ENCODE measurements at places on chromosomes 12 and 14.
A peak's percentile ranks its signal among the peaks of the same experiment; 100 is the strongest.

- DNase-seq: no peak
Measured at GRCh38 chr12:12502815-12503151, 59.9 kb downstream of the DUSP16 start.

DNA sequence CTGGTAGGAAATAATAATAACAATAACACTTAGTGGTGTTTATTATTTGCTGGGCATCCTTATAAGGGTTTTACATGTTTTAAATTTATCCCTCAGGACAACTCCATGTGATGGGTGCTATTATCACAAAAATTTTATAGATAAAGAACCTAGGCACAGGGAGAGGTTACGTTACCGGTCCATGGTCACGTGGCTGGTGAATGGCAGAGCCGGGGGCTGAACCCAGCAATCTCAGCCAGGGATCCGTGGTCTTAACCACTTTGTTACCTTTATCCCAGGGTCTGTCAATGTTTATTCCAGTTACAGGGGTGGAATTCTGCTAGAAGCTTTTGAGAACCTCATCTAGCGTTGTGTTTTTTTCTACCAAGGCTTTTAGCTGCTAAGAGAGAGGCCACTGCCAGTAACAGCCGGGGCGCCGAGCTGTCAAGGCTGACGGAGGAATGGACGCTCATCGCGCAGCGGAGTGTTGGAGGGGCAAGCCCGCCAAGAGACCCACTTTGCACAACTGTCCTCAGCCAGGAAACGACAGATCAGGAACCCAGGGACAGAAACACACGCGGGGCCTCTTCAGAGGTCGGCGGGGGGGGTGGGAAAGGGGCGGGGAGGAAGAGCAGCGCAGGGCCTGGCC is 418 bp downstream of the AMN1 start:
- DNase-seq: no peak

- DNase-seq: peak; percentile 92
Measured at GRCh38 chr14:49594347-49595091, 4.2 kb upstream of the LRR1 start.

- no peak for DNase-seq
Measured at GRCh38 chr14:22468830-22469229, 120.2 kb downstream of the DAD1 start.

DNA sequence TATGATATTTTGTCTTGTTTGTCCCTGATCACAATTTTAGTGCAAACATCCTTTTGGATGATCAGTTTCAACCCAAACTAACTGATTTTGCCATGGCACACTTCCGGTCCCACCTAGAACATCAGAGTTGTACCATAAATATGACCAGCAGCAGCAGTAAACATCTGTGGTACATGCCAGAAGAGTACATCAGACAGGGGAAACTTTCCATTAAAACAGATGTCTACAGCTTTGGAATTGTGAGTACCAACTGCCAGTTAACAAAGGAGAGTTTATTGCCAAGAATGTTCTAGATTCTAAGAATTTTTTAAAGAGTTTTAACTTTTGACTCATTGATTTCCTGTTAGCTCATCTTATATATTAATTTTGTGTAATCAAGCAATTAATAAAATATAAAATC is 55.4 kb downstream of the IRAK3 start:
- no peak for DNase-seq

- no peak for DNase-seq
Measured at GRCh38 chr12:48933664-48934311, 8.5 kb upstream of the FKBP11 start.

DNA sequence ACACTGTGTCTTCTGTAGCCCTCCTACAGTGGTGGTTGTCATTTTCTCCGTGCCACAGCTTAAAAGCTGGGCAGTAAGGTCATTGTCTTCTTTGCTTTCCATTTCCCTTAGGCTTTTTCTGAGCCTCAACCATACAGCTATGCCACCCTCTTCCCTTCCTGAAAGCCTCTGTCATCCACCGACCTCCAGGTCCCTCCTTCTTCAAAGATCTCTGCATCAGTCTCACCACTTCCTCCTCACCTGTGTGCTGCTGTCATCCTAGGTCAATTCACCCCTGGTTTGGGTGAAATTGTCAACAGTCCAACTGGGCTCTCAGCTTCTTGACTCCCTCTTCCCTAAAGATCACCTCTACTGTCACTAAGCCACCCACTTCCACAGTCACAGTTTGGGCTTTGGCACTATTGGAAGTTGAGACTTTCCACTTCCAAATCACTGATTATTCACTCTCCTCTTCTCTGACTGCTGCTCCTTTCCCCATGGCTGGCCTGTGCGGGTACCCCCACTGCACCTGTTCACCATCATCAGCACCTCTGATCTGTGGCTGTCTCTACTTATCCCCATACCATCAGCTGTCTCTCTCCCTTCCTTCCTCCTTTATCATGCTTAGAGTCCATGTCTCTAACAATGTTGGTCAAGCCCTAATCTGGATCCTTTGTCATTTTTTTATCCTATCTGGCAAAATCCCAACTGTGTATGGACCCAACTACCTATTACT is 15.5 kb upstream of the TSPAN9 start:
- DNase-seq: no peak

- DNase-seq: no peak
Measured at GRCh38 chr12:62895351-62895877, 39.5 kb downstream of the PPM1H start.

DNA sequence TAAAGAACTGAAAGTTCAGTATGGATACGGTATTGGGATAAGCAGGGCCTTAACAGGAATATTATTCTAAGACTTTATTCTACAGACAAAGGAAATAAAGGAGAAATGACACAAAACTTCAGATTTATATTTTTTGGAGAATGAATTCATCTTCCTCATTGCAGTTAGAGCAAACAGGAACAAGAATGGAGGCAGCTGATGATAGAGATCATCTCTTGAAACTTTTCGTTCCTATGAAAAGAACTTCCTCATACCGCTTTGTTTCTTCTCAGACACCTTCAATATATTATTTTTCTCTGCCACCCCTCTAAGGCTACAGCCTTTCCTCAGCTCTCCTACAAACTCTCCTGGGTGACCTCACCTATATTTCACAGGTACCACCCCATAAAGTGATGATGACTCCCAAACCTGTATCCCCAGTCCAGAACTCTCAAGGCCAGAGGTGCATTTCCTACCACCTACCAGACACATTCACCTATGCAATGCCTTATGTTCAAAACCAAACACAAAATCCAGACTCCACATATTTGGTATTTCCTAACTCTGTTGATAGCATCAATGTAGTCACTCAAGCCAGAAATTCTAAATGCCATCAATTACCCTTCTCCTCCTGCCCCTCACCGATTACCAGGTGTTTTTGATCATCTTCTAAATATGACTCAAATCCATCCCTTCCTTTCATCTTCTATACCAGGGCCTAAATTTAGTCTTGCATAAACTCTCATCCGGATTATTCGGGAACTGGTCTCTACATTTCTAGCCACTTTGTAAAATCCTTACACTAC is 7.4 kb downstream of the MAP4K5 start:
- no peak for DNase-seq

GRCh38 chr12:103046154-103046553 is 88.7 kb downstream of the ASCL1 start:
- no peak for DNase-seq

- DNase-seq: no peak
Measured at GRCh38 chr12:88764781-88765480, 184.7 kb upstream of the KITLG start.

DNA sequence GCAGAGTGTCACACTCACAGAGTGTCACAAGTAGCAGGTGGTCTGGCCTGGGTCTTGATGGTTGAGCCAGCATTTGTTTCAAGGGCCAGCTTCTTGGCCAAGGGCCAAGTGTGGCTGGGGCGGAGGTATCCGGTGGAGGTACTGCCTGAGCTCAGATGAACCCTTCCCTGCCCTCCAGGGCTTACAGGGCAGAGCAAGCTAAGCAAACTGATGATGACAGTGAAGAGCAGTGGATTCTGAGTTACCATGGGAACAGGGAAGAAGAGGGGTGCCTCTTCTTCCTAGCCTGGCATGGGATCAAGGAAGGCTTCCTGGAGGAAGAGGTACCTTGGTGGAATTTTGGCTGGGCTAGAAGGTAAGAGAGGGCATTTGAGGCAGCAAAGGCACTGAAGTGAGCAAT is 35.7 kb downstream of the MVK start:
- no peak for DNase-seq
